Heart left ventricle (tissue), 16 donors: ENCODE measurements at places on chromosomes 11 and 22. TPM values are rescaled to one million over a fixed set of nuclear protein-coding genes. Genes with fewer than 3 reads are reported as not detected.

- H3K4me1 ChIP-seq = no peaks in the 10 kb centered on the region
- H3K36me3 ChIP-seq = no peaks in the 10 kb centered on the region
- H3K27ac ChIP-seq = no peak overlapping the region
Observed at GRCh38 chr11:20887137-20887536, 217.8 kb downstream of the NELL1 start.

GRCh38 chr11:67071420-67072284, 15.0 kb downstream of the RHOD start:
- no peaks in the 10 kb centered on the region for H3K4me1 ChIP-seq
- H3K4me3 ChIP-seq = peak overlapping the region; percentile 59
- peak; percentile 90 for DNase-seq
- H3K27ac ChIP-seq = no peak overlapping the region
- H3K36me3 ChIP-seq = no peaks in the 10 kb centered on the region

DNA sequence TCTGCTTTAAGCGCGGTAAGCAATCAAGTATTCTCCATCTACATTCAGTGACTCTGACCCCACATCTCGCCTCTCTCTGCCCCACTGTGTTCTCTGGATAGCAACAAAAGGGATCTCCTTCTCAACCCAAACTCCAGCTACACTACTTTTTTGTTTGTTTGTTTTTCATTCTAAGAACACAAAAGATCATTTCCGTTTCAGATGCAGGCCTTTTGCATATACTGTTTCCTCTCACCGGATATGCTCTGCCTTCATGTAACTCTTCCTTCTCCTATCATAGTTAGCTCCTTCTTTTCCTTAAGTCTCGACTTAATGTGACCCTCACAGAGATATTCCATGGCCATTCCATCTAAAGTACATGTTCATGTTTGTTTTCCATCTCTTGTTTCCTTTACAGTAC, 179.8 kb upstream of the MTMR2 start:
- H3K4me1 ChIP-seq = peaks cover 29% of the 10 kb centered on the region
- H3K36me3 ChIP-seq = no peaks in the 10 kb centered on the region
- no peak overlapping the region for H3K27ac ChIP-seq

MMP12 gene
- total RNA-seq = not detected

DNA sequence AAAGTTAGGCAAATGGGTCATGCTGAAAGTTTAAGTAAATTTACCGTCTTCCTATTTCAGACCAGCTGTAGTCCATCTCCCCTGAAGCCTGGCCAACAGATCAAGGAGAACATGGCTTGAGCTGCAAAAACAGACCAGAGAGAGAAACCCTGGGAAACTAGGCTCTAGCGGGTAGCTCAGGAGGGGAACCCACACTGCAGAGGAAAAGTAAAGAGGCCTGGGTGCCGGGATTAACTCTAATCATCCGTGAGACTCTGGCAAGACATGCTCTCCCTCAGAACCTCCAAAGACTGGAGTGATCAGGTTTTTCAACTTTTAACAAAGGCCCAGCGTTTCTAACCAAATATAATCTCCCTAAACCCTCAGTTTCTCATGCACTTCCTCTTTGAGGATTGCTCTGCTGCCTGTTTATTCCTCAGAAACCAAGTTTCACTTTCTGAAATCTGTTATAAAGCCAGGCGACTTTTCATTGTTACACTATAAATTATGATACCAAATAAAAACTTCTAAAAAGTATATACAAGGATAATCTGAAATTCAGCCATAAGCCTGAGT, 67.5 kb downstream of the GAB2 start:
- H3K27me3 ChIP-seq = no peaks in the 10 kb centered on the region
- H3K4me1 ChIP-seq = peaks cover 80% of the 10 kb centered on the region
- peak overlapping the region; percentile 30 for H3K4me3 ChIP-seq
- peak; percentile 37 for DNase-seq
- peak overlapping the region; percentile 86 for H3K27ac ChIP-seq

GRCh38 chr11:66768818-66769217, 39.8 kb upstream of the SPTBN2 start:
- no peaks in the 10 kb centered on the region for H3K27me3 ChIP-seq
- no peaks in the 10 kb centered on the region for H3K4me1 ChIP-seq
- no peak overlapping the region for H3K27ac ChIP-seq
- H3K4me3 ChIP-seq = no peak overlapping the region
- no peaks in the 10 kb centered on the region for H3K36me3 ChIP-seq
- no peak for DNase-seq

DNA sequence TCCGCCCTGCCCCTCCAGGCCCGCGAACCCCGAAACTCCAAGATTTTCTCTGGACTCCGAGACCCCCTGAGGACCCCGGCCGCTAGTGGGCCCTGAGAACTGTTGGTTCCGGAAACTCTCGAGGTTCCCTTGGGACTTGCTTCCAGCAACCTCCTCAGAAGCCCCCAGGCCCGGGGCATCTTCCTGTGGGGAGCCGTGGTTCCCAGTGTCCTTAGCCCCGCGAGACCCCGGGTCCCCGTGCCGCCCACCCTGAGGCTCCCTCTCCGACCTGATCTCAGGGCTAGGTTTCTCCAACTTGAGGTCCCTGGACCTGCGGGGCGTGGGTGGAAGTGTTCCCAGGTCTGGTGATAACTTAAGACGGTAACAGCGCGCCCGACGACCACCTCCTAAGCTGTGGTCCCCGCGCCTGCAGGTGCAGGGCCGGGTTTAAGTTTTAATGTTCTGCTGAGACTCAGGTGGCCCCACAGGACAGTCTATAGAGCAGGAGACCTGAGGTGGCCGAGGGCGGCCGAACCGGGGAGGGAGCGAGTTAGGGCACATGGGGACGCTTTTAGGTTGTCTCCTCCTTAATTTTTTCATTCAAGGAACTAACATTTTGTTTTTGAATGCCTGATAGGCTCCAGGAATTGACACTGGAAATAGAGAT, 720 bp downstream of the FAM118A start:
- peak overlapping the region; percentile 99 for H3K4me3 ChIP-seq
- peak overlapping the region; percentile 69 for H3K27ac ChIP-seq
- H3K27me3 ChIP-seq = no peaks in the 10 kb centered on the region
- no peak for DNase-seq

DNA sequence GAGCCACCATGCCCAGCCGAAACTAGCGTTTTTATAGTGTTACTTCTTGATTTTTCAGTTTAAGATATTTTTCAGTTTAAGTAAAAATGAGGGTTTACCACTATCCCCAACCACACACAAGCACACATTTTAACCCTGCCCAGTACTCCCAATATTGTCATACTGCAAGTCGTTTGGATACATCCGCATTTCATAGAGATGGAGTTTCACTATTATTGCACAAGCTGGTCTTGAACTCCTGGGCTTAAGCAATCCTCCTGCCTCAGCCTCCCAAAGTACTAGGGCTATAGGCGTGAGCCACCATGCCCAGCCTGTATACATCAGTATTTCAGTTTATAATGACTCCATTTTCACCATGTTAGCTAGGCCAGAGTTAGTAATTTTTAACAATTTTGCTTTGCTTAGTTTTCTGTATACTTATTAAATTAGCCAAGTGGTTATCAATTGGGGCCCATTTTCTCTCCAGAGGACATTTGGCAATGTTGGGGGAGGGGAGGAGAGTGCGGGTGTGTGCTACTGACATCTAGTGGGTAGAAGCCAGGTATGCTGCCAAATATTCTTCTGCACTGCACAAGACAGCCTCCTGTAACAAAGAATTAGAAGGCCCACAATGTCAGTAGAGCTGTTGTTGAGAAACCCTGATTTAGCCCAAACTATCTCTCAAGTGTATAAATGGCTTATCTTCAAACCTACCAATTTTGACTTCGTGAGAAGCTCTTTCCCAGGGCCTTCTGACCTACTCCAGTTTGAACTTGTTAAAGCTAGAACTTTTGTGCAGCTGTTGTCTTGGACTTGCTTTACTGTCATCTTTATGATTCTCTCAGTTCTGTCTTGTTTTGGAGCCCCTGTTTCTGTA, 7.3 kb downstream of the USP47 start:
- DNase-seq = no peak
- peaks cover 92% of the 10 kb centered on the region for H3K4me1 ChIP-seq
- no peak overlapping the region for H3K4me3 ChIP-seq

AMOTL1 gene
- total RNA-seq = 50.9 TPM

DNA sequence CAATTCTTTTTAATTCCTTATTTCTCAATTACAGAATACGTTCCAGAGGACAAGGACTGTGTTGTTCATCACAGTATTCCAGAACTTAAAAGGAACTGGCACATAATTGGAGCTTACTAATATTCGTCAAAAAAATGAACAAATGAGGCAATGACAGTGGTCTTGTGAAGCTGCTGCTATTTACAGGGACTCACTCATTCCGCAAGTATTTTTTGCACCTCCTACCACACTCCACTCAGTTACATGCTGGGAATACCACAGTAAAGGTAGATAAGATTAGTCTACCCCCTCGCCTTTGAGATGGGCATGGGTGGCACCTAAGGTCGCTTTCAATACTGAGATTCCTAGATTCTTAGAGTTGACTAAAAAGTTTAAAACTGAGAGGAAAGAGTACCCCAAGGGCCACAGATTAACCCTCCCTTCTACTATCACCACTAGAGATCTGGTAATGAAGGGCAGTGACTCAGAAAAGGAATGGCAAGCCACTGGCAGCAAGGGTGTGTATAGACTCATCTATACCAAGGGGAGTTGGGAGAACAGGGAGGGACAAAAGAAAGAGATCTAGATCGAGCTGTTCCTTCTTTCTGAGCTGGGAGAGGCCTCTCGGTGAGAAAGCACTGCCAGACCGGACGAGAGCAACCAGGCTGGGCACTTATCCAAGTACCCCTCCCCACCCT, 85.0 kb downstream of the RPL27A start:
- DNase-seq = no peak
- no peak overlapping the region for H3K4me3 ChIP-seq
- peaks cover 2% of the 10 kb centered on the region for H3K36me3 ChIP-seq
- H3K27me3 ChIP-seq = no peaks in the 10 kb centered on the region

- no peak overlapping the region for H3K4me3 ChIP-seq
- H3K36me3 ChIP-seq = no peaks in the 10 kb centered on the region
- DNase-seq = peak; percentile 15
- H3K4me1 ChIP-seq = peaks cover 9% of the 10 kb centered on the region
Observed at GRCh38 chr22:50317674-50318073, 9.1 kb downstream of the DENND6B start.

- no peak overlapping the region for H3K27ac ChIP-seq
- H3K4me1 ChIP-seq = peaks cover 5% of the 10 kb centered on the region
- no peaks in the 10 kb centered on the region for H3K27me3 ChIP-seq
- no peak overlapping the region for H3K4me3 ChIP-seq
- no peaks in the 10 kb centered on the region for H3K36me3 ChIP-seq
Observed at GRCh38 chr11:8330404-8330803, 66.7 kb upstream of the LMO1 start.

NRIP3 gene
- total RNA-seq = 0.63 TPM

DNA sequence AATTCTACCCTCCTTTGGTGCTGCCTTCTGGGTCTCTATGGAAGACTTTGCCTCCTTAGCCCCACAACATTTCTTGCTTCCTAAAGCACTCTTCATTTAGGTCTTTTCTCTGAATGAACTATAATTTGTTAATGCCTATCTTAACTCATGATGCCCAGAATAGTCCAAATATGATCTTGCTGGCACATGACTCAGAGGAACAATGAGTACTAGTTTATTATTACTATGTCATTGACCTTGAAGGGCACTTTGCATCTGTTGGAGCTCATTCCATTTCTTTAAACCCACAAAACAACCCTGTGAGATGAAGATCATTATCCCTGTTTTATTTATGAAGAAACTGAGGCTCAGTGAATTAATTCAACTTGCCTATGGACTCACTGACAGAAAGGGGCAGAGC, 320.2 kb upstream of the PLET1 start:
- H3K27me3 ChIP-seq = no peaks in the 10 kb centered on the region
- no peaks in the 10 kb centered on the region for H3K36me3 ChIP-seq
- no peak for DNase-seq
- H3K4me3 ChIP-seq = no peak overlapping the region
- H3K4me1 ChIP-seq = peaks cover 6% of the 10 kb centered on the region

DNA sequence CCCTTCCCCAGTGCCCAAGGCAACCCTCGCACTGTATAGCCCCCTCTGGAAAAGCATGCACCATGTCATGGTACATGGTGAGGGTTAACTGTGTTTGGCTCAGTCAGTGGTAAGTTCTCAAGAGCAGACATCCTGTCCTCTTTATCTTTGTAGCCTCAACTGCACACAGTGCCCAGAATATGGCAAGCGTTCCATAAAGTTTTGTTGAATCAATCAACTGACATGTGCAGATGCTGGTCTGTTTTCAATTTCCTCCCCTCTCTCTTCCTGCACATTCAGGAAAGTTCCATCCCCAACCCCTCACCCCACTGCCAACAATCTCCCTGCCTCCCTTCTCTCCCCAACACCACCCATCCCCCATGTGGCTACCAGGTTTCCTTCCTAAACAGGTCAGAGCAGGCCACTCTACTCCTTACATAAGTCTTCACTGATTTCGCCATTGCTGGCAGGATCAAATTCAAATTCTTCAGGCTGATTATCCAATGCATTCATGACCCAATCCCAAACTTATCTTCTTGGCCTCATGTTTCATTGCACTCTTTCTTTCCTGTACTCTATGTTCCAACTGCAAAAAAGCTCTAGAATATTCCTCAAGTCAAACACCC, 15.5 kb upstream of the TMPRSS5 start:
- H3K27ac ChIP-seq = no peak overlapping the region
- peaks cover 5% of the 10 kb centered on the region for H3K4me1 ChIP-seq
- H3K36me3 ChIP-seq = peaks cover 5% of the 10 kb centered on the region
